RKO (cell line): ENCODE measurements at places on chromosomes 7 and 10.

GRCh38 chr10:76161301-76161582, 729.8 kb downstream of the LRMDA start:
- DNase-seq, result no peak

GRCh38 chr10:124646483-124647352, 97.5 kb downstream of the FAM53B start:
- peak; percentile 57 for DNase-seq

- DNase-seq, result no peak
Observed at GRCh38 chr7:149850007-149850594, 11.9 kb downstream of the ZNF862 start.

DNA sequence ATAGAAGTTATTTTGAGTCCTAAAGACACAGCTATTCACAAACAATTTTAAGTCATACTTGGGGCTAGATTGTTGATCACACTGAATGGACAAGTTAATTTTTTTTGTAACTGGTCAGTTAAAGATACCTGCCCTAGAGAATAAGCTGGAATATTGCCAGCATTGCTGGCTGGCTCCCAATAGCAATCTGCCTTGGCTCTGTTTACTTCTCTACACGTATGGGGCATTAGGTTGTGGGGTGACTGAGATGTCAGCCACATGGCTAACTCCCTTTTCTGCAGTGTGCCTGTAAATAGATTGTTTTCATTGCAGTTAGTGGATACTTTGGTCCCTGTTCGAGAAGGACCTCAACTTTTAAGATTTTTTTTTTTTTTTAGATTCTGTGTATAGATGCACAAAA, 128.2 kb downstream of the SEMA3E start:
- DNase-seq, result no peak

- DNase-seq, result no peak
Observed at GRCh38 chr7:156783864-156784263, 109.1 kb downstream of the LMBR1 start.

GRCh38 chr7:156196649-156197048, 384.4 kb upstream of the SHH start:
- DNase-seq, result no peak

GRCh38 chr10:18140149-18140956, at the start of gene CACNB2:
Gene CACNB2 (plus strand): TSS chr10:18140424.
- DNase-seq, result no peak

DNA sequence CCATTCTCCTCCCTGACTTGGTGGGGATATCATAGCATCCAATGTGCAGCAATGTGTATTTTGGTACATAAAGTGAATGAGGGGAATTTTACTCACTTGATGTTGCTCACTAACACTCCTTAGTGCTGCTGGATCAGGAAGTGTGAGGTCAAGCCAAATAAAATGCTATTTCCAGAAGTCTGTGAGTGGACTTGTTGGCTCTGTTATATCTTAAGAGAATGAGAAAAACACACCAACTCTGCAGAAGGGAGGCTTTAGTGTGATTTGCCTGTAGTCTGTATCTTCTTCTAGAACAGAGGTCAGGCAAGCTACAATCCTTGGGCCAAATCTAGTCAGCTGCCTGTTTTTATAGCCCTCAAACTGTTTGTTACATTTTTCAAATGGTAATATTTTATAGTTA, 154.3 kb downstream of the POLR1F start:
- no peak for DNase-seq

GRCh38 chr7:133330085-133330484, 77.2 kb downstream of the EXOC4 start:
- DNase-seq, result no peak

- DNase-seq, result peak; percentile 2
Observed at GRCh38 chr7:20064974-20065862, 152.0 kb downstream of the MACC1 start.

DNA sequence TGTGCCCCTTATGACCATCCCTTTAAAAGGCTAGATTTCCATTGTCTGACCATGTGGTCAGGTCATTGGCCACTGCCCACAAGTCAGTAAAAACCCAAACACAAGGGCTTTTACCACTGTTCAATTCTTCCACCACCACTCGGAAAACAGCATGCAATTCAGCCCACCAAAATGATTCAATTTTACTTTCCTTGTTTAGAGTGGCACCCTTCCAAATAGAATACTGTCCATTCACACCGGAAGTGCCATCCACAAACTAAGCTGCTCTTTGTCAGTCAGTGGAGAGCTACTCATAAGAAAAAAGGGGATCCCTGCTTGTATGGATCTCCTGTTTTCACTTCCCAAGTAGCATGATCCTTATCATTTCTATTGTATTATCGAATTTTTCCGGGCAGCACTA, 350.7 kb upstream of the MBL2 start:
- no peak for DNase-seq

DNA sequence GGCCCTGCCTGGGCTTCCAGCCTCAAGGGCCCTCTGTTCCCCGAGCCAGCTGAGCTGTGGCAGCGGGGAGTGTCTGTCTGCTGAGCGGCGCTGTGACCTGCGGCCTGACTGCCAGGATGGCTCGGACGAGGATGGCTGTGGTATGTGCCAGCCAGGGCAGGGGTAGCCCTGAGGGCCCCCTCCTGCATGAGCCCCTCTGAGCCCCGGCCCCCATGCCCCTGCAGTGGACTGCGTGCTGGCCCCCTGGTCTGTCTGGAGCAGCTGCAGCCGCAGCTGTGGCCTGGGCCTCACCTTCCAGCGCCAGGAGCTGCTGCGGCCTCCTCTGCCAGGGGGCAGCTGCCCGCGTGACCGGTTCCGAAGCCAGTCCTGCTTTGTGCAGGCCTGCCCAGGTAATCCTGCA, 28.4 kb upstream of the ZNF467 start:
- DNase-seq, result no peak

DNA sequence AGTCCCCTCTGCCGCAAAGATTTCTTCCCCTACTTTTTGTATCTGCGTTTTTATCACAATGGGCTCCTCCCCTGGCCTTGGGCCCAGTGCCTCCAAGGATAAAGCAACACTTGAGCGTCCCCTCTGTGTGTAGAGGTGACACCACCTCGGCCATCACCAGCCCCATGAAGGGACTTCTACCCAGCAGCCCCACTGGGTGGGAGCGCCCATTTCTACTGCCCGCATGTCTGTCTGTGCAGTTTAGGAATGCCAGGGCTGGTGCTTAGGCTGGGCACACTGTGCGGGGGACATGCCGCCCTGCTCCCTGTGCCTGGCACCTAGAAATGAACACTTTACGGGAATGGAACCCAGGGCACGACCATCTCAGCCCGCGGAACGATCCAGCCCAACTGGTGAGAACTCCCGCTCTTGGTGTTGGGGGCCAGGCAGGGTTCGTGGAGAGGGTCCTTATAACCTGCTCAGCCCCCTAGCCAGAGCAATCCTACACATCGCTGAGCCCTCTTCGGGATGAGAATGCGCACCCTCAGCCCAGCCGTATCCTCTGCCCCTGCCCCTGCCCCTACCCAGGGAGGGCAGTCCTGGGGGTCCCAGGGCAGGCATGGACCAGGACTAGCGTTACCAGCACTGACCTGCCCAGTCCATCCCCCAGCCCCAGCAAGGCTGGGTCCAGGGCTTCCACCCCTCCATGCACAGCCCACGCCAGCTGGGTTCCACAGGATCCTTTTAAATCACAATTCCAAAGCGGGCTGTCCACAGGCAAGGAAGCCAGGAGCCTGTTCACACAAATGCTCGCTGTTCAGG, 12.8 kb downstream of the CRYGN start:
- DNase-seq, result no peak

DNA sequence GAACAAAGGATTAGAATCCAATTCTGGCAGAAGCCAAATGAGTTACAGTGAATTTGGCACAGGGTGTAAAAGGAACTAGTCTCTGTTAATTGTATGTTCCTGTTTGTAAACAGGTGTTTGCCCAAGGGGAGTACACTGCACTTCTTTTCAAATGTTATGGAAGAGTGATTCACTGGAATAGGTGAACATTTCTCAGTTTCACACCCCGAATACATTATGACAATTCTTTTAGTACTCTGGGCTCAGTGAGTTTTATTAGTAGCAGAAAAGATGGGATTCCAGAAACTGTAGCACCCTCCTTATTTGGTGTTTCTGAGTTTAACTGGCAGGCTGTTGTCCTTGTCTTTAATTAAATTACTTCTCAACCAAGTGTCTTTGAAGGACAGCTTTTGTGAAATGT, 329.2 kb downstream of the BBS9 start:
- no peak for DNase-seq

GRCh38 chr10:98295401-98295811, 27.4 kb upstream of the LOXL4 start:
- DNase-seq, result no peak

DNA sequence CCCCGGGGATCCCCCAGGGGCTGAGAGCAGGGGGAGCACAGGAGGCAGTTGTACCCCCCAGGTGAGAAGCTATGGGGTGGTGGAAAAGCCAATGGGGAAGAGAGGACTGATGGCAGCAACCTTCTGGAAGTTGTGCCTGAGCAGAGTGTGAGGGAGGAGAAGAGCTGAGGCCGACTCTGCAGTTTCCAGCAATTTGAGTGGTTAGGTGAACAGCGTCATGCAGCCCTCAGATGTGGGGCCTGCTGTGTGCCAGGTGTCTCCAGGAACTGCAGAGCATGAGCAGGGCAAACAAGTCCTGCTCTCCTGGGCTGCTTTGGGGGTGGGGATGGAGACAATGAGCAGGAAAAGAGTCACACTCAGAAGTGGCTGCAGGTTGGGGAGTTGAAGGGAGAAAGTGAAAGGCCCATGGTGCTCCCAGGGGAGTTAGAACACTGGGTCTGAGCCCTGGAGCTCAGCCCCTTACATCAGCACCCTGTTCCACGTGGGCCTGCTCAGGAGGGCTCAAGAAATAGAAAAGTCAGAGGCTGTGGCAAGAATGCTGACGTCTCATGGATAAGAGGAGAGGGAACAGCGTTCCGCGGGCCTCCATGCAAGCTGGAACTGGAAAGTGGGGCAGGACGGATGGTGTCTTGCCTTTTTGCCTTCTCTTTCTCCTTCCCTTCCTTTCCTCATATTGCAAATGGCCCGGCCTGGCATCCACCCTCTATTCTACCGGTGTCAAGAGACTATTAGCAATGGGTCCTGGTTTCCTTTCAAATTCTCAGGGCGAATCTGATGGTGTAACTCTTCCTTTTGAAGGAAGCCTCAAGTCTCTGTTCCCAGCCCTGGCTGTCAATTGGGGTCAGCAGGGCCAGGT, 4.0 kb upstream of the AFAP1L2 start:
- no peak for DNase-seq

DNA sequence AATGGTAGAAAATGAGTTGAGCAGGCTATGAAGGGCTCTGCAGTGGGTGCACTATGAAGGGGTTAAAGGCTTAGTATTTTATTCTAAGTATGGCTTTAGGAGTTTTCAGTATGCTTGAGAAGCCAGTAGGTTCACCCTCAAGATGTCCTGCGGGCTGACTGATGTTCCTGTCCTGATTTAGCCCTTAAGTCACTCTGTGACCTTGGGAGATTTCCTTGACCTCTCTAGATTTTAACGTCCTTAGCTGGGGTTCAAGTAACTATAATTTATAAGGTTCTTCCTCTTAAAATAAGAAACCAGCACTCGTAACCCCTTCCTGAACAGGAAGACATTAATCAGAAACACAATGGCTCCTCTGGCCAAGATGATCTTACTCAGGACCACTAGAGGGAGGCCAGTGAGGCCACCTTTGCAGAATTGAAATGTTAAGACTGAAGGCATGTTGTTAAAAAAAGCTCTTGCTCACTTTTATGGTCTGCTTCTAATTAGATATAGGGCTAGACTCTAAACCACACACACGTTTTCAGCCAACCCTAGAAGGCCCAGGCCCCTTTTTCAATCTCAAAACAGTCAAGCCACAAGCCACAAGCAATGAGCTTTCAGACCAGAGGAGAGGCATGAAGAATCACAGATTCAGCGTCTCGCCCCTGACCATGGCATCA, 41.9 kb downstream of the CDK1 start:
- no peak for DNase-seq

DNA sequence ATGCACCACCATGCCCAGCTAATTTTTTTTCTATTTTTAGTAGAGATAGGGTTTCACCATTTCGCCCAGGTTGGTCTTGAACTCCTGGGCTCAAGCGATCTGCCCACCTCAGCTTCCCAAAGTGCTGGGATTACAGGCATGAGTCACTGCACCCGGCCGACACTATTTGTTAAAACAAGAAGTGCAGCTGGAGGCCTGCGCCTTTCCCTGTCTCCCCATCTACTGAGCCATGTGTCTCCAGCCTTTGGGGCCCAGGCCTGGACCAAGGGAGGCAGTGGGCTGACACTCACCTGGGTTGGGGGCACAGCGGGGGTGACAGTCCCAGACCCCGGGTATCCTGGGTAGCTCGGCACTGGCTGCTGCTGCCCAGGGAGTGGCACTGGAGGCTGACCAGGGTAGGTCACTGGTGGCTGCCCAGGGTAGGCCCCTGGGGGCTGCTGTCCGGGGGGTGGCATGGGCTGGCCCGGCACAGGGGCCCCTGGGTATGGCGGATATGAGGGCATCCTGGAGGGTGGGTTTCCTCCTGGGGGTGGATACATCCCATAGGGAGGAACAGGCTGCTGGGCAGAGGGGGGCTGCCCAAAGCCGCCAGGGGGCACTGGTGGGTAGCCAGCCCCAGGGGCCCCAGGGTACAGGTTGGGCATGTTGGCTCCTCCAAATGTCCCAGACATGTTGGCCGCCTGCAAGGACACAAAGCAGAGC, 36.3 kb downstream of the PLAC9 start:
- DNase-seq, result no peak

DNA sequence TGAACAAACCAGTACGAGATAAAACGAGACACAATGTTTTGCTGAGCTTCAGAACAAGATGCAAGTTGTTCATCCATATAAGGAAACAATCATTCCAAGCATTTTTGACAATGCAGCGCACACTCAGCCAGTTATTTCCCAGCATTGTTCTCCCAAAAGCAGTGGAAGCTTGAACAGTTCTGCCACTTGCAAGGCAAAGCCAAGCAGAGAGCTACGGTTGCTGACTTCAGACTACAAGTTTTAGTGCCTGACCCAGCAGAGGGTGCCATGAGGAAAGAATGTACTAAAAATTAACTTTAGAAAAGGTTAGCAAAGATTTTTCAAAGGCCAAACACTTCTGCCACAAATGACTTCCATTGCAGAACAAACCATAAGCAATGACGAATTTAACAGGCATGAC, 152.5 kb downstream of the SLC25A13 start:
- DNase-seq, result no peak

DNA sequence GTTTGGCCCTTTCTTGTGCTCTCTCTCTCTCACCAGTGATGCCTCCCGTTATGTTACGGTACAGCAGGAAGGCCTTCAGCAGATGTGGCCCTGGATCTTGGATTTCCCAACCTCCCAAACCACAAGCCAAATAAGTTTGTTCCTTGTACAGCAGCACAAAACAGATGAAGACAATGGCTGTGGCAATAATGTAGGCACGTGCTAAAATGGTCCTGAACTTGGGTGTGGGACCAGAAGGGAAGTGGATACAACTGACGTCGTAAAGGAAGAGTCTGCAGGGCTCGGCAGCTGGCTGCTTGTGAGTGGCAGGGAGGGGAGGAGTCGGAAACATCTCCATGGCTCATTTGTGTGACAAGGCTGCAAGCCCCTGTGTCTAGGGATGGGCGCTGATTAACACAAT, 26.8 kb downstream of the PROSER2 start:
- DNase-seq, result no peak

GRCh38 chr10:78813526-78813925, 255.2 kb upstream of the ZMIZ1 start:
- DNase-seq, result no peak
